ENCODE measurements at places on chromosomes 7 and 10.

- no peak for DNase-seq
These were observed 14.6 kb downstream of the ADAP1 start for GRCh38 chr7:939843-940242.

GRCh38 chr10:71250842-71251241 is 38.5 kb downstream of the UNC5B start:
- no peak for DNase-seq

DNA sequence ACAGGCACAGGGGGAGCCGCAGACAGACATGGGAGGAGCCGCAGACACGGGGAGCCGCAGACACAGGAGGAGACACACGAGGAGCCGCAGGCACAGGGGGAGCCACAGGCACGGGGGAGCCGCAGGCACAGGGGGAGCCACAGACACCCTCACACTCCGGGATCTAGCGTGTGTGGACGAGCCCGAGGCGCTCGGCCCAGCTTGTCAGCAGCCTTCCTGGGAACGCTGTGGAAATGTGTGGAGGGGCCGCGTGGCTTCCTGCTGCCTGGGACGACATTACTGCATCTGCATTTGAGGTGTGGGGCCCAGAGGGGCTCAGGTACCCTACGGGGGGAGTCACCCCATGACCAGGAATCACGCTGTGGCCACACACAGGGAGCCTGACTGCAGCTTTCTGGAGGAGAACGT is 313.2 kb downstream of the PTPRN2 start:
- DNase-seq: no peak

DNA sequence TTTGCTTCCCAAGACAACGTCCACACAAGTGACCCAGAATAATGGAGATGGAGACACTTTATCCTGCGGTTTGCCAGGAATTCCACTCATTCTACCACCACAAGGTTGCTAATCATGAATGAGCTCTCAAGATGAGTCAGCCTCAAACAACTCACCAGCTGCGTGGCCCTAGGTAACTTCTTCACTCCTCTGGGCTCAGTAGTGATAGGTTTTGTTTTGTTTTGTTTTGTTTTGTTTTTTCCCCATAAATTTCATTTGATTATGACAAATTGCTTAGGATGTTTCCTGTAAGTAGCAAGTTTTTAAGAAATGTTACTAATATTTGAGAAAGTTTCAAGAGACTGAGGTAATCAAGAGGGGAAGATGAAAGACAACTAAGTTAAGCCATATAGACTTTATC is 286.8 kb downstream of the PARD3 start:
- DNase-seq: no peak

DNA sequence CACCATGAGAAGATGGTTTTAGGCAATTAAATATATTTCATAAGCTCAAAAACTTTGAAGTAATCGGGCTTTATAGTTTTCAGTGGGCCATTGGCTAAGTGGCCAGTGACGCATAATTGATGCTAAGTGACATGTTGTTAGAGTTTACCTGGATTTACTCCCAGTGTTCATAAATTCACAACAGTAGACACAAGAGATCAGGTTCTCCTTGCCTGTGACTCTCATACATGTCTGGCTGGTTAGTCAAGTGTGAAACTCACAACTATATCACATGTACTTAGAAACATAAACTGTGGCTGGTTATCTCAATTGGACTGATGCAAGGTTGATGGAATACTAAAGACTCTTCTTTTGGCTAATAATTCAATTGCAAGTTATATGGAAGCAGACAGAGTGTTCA is 26.2 kb downstream of the ASB15 start:
- DNase-seq: no peak

DNA sequence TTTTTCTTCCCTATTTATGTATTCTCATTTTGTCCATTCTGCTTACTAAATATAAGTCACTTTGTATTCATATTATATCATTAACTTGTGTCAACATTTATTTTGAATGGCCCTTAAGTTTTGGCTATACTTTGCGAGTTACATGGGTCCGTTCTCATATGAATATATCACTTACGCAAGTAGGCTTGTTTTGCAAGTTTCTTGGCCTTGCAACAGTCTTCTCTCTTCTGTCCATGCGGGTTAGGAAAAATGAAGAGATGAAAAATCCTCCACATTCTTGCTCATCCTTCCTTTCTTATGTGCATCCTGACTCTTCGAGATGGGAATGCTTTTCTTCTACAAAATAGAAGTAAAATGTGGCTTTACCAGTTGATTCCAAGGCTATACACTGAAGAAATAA is 82.8 kb downstream of the GPR158 start:
- no peak for DNase-seq

GRCh38 chr7:116215551-116215950 is 5.2 kb downstream of the TES start:
- no peak for DNase-seq

- DNase-seq: no peak
These were observed 1.1 kb upstream of the MOGAT3 start for GRCh38 chr7:101201695-101202602.

GRCh38 chr10:119705434-119705831 is 20.4 kb upstream of the INPP5F start:
- no peak for DNase-seq

DNA sequence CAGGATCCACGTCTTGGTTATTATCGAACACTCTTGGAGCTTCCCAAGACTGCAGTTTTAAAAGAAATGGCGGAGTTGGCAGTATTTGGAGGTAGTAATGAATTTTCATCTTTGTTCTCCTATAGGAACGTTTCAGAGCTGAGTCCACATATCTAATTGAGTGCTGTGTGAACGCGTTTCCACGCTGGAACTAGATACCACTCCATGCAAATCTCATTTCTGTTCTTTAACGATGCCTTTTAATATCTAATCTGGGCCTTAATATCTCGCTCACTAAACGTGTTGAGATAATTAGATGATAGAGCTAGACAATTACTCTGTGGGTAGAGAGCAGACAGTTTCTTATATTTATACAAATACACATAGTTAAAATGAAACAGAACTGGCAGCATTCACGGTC is 523.6 kb downstream of the DNAJB6 start:
- DNase-seq: no peak

- no peak for DNase-seq
These were observed 849.8 kb upstream of the SORCS1 start for GRCh38 chr10:108014145-108014901.

DNA sequence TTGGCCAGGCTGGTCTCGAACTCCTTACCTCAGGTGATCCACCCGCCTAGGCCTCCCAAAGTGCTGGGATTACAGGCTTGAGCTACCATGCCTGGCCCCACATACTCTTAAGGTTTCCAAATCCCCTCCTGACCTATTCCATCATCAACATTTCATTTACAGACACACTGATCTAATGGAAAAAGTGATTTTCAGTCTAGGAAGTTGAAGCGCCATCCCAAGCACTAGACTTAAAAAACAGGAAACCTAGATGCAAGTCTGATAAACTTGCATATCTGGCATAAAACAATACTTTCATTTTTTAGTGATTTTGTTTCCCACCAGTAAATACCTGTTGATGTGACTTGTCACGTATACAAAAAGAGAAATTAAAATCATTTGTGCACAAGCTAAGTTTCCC is 44.0 kb downstream of the DNMBP start:
- no peak for DNase-seq

DNA sequence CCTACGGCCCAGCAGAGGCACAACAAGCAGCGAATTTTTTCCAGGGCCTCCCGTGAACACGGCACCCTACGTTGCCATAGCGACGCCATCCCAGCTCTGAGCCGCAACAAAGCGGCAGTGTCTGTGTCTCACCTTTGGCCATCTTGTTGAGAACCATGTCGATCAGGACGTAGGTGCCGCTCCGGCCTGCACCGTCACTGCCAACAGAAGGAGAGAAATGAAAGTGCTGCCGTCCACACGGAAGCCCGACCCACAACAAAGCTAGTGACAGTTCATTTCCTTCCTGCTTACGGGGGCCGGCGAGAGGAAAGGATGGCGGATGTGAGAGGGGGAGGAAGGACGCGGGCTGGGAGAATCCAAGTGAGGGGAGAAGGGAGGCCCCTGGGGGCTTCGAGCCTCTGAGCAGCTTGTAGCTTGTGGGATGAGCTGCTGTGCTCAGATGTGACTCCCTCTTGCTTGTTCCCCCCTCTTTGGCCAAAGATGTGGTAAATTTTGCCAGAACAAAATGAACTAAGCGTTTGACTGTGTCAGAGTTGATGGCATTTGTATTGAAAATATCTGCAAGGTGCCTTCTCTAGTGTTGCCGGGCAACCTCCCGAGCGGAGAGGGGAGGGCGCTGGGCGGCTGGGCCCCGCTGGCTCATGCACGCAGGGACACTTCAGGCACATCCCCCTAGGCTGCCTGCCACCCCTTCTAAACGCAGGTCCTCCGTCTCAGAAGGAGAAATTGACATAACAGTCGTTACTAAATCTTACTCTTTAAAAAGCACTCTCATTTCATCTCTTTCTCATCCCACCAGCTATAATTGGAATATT is 232.2 kb downstream of the DNAJB6 start:
- DNase-seq: peak; percentile 66

DNA sequence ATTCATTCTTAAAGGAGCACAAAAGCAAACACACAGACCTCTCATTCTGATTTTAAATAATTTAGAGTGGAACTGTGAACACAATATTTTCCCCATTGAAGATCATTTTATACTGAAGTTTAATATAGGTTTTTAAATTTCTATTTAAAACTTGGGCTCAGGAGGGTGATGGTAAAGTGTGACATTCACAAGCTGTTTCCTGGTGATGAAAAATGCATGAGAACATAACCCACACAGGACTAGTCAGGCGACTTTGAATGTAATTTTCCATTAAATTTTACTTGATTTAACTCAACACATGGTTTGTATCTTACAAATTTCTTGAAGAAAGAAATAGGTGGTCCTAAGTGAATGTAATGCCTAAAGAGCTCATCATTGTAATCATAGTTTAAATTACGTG is 143.6 kb downstream of the CDK14 start:
- no peak for DNase-seq

- no peak for DNase-seq
These were observed 51.7 kb downstream of the CPEB3 start for GRCh38 chr10:92239151-92239599.

- DNase-seq: no peak
These were observed 1189.2 kb downstream of the TYW1 start for GRCh38 chr7:68185631-68186456.

DNA sequence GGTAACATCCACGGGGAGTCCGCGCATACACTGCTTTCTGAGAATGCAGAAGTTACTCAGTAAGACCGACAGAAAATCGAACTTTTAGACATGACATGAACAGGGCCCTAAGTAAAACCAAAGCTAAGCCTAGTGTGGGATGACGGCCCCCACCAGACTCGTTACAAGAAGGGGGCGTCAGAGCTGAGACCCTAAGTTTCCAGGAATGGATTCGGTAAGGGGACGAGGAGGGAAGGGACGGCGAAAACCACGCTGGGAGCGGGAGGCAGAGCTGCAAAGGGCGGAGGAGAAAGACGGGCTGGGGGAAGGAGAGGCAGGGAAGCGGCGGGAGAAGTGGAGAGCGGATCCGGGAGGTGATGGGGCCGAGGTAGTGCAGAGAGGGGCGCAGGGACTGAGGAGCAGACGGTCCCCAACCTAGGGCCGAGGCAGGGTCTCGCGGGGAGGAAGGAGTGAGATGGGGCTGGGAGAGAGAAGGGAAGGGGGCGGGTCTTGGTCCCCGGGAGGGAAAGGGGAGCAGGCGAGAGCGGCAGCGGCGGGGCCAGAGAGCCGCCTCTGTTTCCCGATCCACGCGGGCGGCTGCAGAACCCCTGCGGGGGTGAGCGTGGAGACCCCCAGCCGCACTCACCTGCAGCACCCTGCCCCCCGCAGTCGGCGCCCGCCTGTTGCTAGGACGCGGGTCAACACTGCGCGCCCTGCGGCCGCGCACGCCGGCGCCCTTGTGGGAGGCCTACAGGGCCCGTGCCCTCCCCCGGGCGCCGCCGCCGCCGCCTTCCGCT is 513 bp downstream of the ODAD2 start:
- peak; percentile 50 for DNase-seq

DNA sequence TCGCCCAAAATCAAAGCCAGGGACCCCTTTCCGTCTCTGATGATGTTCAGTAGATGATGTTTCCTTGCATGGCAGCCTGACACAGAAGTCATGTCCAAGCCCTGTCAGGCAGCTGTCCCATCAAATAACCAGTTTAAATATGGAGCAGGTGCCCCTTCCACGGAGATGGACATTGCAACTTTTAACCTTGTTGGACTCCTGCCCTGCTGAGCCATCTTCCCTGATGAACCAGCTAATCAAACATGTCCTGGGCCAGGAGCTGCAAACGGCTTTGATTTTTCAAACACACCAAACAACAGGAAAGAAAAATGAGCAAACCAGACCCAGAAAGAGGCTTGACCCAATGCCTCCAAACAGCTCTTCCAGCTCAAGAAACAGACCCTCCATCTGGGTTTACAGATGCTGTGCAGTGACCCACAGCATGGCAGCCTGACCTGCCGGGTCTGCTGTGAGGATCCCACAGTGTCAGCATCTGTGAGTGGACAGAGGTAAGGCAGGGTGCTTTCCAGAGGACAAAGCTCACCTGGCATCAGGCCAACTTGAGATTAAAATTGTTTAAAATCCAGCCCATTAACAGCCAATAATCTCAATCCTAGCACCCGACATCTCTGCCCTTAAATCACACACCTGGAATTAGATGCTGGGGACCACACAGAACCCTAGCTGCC is 372.6 kb downstream of the GRID1 start:
- no peak for DNase-seq

GRCh38 chr7:156100086-156100485 is 287.8 kb upstream of the SHH start:
- no peak for DNase-seq

DNA sequence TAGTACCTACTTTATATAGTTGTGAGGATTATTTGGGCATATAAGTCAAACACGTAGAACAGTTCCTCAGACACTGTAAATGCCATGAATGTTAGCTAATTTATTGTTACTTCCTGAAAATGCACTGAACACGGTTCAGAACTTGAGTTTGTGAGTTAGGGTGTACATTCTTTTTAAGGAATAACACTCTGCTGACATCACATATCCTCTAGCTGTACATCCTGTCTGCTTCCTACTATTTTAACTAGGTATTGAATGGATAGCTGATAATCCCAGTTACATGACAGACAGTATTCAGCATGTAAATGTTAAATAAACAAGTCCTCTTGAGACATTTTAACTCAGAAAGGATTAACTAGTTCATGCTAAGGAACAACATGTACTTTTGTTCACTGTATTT is 16.0 kb downstream of the SAMD8 start:
- no peak for DNase-seq

- DNase-seq: no peak
These were observed 42.2 kb upstream of the PFKP start for GRCh38 chr10:3025026-3025683.

DNA sequence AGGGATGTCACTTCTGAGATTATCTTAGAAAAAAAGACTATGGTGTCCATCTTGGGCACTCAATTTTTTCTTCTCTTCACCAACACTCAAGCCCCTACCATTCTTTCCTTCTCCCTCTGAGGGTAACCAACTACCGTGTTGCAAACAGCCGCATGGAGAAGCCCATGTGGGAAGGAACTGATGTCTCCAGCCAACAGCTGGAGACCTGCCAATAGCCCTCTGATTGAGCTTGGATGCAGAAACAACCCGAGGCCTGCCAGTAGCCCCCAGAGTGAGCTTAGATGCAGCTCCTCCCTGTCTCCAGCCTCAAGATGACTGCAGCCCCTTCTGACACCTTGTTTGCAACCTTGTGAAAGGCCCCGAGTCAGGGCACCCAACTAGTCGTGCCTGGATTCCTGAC is 36.4 kb upstream of the CHCHD3 start:
- DNase-seq: no peak

GRCh38 chr7:99504281-99504602 is 220 bp upstream of the ZKSCAN5 start:
- DNase-seq: peak; percentile 99

- no peak for DNase-seq
These were observed 58.2 kb downstream of the TEX36 start for GRCh38 chr10:125624800-125625199.
